Foreskin fibroblast (primary cell): ENCODE measurements at places on chromosomes 11 and 22.

GRCh38 chr11:104163100-104164027 lies 583 bp downstream of the PDGFD start:
- DNase-seq, result peak; percentile 13

DNA sequence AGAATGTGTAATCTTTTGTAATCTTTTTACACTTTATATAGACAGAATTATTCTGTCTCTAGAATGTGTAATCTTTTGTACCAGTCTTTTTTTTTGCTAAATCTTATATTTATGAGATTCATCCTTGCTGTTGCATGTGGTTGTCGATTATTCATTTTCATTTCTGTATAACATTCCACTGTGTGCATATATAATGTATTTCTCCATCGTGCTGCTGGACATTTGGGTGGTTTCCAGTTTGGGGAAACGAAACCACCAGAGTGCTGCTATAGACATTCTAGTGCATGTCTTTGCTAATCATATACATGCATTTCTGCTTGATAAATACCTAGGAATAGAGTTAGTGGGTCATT lies 146.5 kb downstream of the GRIK4 start:
- no peak for DNase-seq

GRCh38 chr11:88886796-88887195 lies 179.0 kb downstream of the GRM5 start:
- DNase-seq, result peak; percentile 34

- peak; percentile 57 for DNase-seq
Observed at GRCh38 chr11:86672007-86672621, at the start of gene ME3. ME3 (minus strand) TSS chr11:86672616.

- DNase-seq, result no peak
Observed at GRCh38 chr11:23023319-23023718, 163.0 kb upstream of the CCDC179 start.

- DNase-seq, result no peak
Observed at GRCh38 chr11:16016468-16016829, 339.9 kb downstream of the SOX6 start.

DNA sequence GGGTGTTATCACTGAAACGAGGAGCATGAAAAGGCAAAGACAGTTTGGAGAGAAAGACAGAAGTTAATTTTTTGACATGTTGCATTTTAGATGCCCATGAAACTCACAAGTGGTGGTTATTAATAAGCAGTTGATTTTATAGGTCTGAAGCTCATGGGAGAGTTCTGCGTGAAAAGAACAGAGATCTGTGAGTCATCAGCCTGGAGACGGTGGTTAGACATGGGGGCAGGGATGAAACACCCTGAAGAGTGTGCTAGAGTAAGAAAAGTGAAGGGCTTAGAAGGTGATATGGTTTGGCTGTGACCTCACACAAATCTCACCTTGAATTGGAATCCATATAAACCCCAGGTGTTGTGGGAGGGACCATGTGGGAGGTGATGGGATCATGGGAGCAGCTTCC lies 289.1 kb upstream of the ISX start:
- DNase-seq, result no peak

DNA sequence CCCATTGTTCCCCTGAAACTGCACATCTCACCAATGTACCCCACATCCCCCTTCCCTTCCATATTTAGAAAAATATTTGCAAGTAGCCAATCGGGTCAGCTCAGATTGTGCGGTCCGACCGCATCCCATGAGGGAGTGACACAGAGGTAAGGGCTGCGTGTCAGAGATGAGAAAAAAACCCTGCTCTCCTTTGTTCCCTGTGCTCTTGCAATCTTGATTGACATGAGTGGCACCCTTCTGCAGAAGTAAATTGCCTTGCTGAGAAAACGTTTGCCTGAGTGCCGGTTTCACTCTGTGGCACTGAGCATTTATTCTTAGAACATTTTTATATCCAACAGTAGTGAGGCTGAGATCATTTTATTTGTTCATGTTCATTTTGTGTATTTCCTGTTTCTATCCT lies 81.6 kb upstream of the CCDC90B start:
- no peak for DNase-seq

DNA sequence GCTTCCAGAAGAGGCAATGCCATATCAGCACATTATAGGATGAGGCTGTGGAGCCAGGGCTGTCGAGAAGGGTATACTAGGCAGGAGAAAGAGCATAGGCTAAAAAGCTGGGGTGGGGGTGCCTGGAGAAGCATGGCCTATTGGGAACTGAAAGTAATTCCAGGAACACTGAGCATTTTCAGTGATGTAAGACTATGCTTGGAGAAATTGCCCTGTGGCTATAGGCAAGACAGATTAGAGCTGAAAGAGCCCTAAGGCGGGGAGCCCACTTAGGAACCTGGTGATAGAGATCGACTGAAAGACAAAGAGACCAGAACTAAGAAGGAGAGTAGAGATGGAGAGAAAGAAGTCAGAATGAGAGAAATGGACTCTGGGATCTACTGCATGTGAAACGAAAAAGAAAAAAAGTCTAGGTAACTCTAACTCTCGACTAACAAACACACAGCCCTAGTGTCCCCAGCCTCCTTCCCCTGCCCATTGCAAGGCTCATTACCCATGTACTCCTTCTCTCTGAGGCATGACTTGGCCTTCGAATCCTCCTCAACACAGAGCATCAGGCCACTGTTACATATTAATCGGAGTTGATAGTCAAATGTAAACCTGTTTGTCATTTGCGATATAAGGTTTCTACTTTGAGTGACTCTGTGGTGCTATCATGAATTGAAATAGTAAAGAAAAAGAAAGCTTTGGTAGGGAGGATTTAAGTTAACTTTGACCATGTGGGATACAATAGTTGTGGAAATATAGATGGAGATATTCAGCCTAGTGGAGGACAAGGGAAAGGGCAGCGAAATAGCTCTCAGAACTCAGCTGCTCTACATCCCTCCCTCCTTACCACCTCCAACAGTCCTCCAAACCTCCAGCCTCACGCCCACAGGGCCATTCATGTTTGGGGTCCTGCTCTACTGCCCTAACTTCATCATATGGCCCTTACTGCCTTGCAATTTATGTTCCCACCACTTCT lies 52.3 kb upstream of the BMAL1 start:
- DNase-seq, result no peak

DNA sequence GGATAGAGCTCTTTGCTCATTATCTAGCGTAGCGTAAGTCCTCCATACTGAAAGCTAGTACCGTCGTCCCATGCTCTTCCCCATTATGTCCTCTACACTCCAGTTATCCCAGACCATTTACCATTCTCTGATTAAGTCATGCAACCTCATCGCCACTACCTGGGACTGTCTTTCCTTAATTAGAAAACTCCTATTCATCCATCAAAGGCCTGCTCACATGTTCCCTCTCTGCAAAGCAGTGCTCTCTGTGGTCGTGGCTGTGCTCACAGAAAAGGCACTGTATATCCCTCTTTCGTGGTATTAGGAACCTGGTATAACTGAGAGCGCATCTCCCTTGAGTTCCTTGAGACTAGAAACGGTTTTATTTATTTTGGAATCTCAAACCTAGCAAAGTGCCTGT lies 253.3 kb downstream of the KIRREL3 start:
- no peak for DNase-seq

DNA sequence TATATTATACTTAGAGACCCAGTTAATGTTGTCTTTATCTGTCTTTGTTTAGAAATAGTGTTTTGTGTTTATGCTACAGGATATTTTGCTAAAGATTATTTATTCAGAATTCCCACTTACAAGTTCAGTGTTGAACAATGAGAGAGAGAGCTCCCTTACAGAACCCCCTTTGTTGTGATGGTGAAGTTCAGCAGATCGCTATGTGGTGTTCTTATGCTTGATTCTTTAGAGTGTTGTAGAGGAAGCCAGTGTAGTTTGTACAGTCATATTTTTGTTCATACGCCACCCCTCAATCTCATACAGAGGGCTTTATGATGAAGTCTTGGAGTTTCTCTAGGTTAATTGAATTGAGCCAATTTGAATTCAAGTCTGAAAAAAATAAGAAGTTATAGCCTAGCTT lies 150.2 kb downstream of the TMEM135 start:
- no peak for DNase-seq

DNA sequence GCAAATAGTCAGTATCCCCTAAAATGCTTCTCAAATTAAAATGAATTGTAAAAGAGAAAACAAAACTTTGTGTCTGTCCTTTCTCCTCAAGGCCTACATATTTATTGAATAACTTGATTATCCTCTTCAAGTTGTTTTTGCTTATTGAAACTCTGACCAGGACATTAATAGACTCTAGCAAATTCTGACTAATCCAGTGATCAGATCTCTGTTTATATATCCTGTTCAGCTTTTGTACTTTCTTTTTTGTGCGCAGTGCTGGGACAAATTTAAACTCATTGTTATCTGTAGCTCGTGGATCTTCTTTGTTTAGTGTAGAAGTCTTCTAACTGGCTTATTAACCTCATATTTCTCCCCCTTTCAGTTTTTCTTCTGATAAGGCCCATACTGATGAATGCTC lies 139.9 kb upstream of the SORL1-AS1 start:
- DNase-seq, result peak; percentile 28

GRCh38 chr11:10809373-10810160 lies 841 bp upstream of the EIF4G2 start:
- DNase-seq, result peak; percentile 86

DNA sequence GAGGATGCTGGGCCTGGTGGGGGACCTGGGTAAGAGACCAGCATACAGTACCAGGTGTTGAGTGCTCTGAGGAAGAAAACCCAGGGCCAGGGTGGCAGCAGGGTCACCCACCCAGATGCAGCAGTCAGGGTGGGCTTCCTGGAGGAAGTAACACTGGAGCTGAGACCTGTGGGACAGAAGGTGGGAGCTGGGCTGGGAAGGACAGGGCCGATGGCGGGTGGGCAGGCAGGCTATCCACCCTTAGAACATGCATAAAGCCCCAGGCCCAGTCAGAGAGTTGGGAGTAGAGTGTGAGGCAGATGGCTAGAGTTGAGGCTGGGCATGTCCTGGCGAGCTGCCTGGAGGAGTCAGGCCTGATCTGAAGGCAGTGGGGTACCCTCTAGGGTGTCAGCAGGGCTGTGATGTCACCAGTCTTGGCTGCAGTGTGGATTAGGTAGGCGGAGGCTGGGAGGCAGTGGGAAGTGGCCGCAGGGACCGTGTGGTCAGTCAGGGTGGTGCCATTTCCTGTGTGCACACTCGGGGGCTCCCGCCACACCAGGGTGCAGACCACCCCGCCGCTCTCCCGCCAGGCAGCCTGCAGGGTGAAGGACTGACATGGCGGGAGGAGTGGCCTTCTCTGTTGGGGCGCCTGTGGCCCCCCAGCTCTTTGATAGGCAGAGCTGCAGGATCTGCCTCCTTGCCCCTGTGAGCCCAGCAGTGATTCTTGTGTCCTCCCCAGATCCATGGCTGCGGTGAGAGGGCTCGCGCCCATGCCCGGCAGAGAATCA lies 35.3 kb downstream of the IGHMBP2 start:
- DNase-seq, result no peak

DNA sequence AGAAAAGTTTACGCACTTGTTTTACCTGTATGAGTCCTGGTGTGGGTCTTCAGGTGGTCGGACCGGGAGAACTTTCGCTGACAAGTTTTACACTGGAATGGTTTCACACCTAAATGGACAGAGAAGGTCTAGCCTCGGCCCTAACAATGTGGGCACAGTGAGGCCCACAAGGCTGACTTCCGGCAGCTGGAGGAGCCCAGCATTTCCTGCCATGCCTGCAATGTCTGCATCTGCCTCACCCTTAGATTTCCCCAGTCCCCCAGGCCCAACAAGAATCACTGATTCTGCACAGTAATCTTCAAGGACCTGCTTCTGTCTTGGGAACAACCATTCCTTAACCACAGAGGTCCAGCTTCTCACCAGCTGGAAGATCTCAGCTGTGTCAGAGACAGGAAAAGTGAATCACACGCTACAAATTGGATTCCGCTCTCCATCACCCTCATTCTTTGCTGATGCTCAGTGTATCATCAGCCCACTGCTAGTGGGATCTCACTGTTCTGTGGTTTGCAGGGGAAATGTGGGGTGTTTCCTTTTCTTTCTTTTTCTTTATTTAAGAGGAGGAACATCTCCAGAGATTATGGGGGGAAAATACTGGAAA lies 43.3 kb downstream of the WT1 start:
- no peak for DNase-seq

DNA sequence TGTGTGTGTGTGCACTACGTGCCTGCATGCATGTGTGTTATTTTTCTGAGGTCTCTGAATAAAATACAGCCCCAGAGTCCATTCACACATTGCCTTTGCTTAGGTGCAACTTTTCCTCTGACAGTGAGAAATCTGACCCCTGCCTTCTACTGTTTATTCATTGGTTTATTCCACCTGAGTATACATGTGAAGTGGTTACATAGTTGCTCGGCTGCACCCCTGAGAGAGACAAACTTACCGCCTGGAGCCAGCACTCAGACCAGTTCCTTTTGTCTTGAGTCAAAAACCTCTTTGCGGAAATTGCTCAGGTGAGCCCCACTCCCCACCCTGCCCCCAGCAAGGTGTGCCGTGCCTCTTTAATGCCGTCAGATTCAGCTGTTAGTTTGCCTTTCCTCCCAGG lies 363.6 kb downstream of the BRD1 start:
- no peak for DNase-seq

DNA sequence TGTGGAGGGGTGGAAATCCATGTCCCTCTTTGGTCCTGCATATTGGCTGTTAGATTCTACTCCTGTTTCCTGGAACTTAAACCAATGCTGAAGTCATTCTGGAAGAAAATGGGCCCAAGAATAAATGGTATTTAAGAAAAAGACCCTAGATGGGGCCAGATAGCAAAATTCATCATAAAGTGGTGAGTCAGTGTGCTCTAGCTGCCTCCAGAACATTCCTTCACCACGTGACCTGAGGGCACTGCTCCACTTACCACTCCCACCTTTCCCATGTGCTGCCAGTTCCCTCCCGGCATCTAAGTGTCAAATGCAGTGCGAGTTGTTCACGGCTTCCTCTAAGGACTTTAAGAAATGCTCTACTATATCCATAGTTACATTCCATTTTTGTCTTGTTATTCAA lies 30.9 kb upstream of the NAP1L4 start:
- DNase-seq, result peak; percentile 77

DNA sequence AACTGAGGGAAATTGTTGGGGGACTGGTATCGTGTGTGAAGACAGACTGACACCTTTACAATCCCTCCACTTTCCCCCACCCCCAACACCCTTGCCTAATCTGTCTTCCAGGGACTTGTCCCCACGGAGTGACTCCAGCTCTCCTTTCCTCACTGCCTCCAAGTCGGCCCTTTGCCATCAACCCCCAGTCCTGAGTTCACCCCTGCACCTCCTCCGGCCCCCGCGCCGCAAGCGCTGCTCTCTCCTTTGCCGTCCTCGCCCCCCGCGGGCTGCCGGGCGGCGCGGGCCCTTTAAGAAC lies 183 bp upstream of the ABCG4 start:
- DNase-seq, result no peak

- DNase-seq, result no peak
Observed at GRCh38 chr11:33622806-33623205, 77.8 kb downstream of the C11orf91 start.
